ENCODE measurements at places on chromosomes 1 and 21.

DNA sequence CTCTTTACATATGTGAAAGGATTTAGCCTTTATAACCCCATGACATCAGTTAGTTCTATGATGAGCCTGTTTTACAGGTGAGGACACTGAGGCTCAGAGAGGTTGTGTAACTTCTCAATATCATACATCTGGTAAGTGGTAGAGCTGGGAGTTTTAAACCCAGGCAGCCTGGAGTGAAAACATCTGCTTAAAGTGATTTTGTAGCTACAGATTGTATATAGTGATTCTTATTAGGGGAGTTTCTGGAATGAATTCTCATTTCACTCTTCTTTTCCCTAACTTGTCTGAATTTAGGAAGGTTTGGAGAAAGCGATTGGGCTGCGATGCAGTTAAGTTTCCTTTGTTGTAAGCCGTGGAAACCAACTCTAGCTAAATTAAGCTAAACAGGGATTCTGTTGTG, 175.6 kb downstream of the CAMTA1 start:
- no peak for DNase-seq

GRCh38 chr1:87243573-87243972, 85.1 kb upstream of the LMO4 start:
- no peak for DNase-seq

GRCh38 chr1:8632102-8632501, 185.3 kb downstream of the RERE start:
- no peak for DNase-seq

DNA sequence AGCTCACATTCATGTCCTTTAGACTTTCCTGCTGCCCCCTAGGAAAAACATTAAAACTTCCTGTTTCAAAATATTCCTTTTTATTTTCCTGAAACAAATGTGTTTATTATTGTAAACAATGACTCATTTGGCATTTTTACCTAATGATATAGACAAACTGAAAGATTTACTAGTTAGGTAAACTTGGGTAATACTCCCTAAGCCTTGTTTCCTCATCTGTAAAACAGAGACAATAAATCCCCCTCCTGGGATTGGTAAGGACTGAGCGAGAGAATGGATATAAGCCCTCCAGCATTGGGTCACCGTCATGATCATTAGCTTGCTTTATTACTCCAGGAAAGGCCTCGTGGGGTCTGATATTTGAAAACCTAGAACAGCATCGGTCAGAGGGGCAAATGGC, 59.8 kb downstream of the LPAR3 start:
- no peak for DNase-seq

- no peak for DNase-seq
These were observed 5.0 kb upstream of the LRP8 start for GRCh38 chr1:53332833-53333232.

DNA sequence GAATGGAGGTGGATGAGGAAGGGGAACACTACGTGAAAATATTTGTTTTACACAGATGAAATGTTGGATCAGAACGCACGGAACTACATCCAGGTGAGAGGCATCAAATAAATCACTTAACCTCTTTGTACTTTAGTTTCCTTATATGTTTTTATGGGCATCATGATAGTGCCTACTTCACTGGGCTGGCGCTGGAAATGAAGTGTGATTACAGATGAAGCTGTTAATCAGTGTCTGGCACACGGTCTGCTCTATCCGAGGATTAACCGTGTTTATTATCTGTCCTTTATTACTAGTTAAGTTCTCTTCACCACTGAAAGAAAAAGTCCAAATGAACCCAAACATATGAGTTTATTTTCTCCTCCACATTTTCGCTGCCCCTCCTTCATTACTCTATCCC, 96.0 kb upstream of the TRABD2B start:
- no peak for DNase-seq

- DNase-seq, result no peak
These were observed 24.9 kb downstream of the TSNAX start for GRCh38 chr1:231553320-231553719.

GRCh38 chr1:87148661-87149060, 180.0 kb upstream of the LMO4 start:
- DNase-seq, result no peak

DNA sequence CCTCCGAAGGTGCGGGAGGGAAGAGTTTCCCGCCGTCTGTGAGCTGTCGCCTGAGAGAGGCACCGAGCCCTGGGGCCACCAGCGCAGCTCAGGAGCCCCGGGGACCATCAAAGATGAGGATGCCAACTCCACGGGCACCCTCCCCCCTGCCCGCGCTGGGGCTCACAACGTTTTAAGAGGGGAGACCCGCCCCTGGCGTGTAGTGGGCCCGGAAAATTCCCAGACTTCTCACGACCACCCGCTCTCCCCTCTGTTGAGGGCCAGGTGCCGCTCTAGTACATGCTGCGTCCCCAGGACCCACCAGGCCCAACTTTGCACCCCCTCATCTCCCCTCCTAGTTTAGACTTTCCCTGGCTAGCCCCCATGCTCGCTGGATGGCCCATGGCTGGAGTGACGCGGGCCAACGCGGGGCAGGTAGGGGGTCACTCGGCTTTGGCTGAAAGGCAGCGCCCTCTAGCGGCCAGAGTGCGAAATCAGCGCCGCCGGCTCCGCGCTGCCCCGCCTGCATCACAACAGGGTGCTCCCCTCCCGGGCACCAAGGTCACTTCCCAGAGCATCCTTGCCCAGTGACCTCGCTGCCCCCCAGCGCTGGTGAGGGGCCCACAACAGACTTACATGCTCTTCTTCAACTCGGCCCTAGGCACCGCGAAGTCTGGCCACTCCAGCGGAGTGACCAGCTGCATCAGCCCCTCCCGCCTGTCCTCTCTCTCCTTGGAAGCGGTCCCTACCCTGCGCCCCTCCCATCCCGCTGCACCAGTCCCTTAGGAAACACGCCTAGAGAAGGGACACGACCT, 1.8 kb downstream of the CD160 start:
- peak; percentile 60 for DNase-seq

- no peak for DNase-seq
These were observed 2.6 kb downstream of the FUCA1 start for GRCh38 chr1:23865543-23865930.

DNA sequence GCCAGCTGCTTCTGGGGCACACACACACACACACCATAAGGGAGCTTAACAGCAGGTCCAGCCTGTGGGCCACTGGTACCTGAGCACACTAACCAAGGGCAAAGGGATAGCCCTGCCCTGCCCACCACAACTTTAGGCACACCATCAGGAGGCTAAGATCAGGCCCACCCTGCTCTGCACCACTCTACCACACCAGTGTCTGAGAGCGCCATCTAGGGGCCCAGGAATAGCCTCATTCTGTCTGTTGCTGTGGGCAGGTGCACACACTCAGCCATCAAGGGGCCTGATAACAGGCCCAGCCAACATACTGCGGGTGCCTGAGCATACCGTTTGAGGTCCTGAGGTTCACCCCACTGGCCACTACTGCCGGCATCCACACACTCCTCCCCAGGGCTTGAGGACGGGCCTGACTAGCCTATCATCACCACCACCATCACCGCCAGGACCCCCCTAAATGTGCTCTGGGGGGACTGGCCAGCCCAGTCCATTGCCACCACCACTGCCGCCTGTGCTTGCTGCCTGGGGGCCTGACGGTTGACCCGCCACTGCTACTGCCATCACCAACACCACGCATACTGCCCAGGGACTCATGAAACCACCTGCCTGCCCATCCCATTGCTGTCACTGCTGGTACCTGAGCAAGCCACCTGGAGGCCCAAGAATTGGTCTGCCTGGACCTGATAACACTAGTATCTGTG, 31.3 kb downstream of the NSL1 start:
- no peak for DNase-seq

GRCh38 chr21:45889256-45889655, 92.3 kb upstream of the COL6A1 start:
- DNase-seq, result no peak

DNA sequence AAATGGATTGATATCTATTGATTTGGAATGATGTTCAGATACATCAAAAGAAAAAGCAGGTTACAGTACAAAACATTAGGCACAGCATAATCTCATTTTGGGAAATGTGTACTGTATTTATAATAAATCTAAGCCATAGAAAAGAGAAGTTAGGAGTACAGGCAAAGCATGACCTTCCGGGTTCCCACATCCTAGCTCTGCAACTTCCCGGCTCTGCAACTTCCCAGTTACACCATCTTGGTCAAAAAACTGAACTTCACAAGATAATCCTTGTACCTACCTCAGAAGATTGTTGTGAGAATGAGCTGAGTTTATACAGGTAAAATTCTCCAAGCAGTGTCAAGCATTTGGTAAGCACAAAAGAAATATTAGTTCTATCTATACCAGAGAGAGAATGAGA, 21.7 kb upstream of the SLC44A3 start:
- DNase-seq, result no peak

DNA sequence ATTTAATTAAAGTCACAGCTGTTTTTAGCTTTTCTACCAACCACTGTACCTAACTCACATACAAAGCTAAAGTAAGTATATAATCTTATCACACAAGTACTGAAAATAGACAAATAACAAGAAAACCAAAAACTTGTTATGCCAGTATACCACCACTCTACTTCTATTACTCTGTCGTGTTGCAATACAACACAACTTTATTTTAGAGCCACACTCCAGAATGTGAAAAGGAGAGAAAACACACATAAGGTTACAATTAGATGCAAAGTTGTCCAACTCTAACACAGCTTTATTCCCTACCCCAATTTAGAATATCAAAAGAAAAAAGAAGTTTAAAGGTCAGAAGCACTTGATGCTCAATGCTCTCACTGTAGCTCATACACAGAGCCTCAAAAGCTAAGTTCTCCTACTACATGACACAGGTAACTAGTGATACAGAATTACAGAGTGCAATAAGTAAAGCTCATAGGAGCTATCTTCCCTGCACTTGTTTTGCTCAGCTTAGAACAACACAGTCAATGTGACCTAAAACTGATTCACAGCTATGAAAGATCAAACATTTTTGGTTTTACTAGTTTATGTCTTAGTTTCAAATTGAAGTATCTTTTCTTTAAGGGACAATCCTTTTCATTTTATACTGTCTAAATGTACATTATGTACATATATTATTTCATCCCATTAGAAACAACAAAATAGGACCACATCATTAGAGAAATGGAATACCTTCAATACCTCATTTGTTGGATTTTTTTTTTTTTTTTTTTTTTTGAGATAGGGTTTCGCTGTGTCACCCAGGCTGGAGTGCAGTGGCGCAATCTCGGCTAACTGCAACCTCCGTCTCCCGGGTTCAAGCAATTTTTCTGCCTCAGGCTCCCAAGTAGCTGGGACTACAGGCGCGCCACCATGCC, 29.2 kb downstream of the EYA3 start:
- DNase-seq, result no peak

GRCh38 chr1:118257946-118258345, 72.9 kb upstream of the SPAG17 start:
- DNase-seq, result no peak

DNA sequence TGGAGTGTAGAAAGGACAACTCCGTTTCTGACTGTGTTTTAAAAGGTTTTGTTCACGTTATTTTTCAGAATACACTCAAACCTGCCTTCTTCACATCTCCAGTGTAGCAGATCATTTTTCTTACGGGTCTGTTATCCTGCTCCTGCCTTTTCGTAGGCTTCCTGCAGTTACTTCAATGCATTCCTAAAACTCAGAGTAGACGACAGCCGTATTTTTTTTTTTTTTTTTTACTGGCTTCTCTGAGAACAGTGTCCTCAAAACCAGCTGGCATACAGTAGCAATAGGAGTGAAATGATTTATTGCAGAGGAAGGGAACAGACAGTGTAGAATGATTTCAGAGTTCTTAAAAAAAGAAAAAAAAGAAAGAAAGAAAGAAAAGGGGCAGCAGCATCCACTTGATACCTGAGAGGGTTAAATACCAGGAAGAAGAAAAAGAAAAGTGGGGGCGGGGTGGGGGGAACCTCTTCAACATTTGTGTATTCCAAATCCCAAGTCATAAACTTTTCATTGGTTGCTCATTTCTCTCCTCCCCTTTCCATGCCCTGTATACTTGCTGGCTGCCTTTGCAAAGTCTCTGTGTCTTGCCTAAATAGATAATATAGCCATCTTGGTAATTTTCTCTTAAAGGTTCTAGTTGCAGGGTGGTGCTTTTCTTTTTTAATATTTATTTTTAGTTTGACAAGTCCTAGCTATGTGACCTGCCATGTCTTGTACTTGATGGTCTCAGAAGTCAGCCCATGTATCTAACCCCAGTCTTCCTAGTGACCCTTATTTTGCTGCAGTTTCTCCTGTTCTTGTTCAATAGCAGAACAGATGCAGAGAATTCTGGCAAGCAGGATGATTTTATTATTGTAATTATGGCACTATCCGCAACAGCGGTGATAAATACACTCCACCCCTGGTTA, 2.8 kb downstream of the TGFB2 start:
- no peak for DNase-seq

DNA sequence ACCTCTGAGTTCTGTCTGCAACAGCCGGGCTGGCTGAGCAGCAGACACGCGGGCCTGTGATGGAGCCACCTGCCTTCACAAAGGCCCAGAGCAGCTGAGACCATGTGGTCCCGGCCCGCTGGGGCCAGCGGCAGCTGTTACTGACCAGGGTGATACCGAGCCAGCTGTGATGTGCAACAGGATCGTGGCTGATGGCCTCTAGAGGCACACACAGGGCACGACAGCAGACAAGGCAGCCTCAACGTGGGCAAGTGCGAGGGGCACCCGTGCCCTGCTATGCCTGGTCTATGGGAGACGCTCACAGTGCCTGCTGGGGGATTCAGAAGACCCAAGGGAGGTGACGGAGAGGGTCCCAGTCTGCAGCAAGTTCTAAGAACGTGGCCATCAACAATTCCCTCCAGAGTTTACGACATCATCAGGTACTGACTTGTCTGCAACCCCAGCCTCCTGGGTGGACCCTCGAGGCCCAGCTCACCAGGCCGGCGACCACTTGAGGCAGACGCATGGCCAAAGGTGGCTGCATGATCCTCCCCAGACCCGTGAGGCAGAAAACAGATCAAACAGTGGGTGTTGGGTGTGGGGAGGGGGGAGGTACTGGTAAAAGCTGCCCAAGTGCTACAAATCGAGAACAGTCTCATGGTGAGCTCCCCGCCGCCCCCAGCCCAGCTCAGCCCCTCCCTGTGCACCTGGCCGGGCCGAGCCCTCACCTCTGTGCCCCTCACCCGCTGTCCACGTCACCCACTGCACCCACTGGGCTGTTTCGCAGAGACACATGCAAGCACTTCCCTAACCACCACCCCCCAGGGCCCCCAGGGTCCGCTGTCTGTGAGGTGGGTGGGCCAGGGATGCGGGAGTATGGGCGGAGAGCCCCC, 6.0 kb downstream of the POFUT2 start:
- DNase-seq, result no peak

- DNase-seq, result no peak
These were observed 12.0 kb downstream of the ADGRL2 start for GRCh38 chr1:81812712-81813111.
